Lung (tissue), 17 donors: ENCODE measurements at places on chromosomes 2 and 18.

DNA sequence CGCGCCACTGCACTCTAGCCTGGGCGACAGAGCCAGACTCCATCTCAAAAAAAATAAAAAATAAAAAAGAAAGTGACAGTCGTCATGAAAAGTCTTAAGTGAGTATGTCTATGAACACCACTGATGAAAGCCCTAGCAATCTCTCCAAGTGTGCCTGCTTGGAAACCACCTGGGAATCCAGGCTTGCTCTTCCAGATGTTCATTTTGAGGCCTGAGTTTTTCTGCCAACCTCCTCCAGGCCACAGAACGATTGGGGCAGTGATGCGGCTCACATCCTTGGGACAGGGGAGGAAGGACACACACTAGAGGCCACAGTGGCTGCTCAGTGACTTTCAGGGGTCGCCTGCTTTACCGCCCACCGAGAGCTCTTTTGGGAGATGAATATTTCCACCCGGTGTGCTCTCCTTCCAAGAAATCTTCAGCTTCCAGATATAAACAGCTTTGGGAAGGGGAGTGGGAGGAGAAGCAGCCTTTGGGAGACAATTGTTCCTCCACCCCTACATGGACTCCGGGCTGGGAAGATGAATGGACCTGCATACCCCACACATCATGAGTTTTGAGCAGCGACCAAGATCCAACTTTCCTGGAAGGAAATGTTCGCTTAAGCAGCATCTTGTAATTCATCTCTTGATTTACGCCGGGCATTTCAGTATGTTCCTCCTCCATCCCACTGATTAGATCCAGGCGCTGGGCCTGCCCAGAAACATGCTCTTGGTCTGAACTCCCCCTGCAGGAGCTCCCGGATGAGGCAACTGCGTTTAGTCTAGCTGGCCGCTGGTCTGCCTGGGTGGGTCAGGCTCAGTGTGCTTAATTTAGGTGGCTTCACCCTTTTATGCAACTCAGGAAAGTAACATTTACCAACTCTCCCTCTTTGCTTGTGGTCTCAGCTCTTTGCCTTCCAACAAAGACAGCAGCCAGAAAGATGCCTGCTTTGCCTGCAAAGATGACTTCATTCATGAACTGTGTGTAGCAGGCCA is 6.2 kb upstream of the ARMC9 start:
- DNase-seq = peak; percentile 86

DNA sequence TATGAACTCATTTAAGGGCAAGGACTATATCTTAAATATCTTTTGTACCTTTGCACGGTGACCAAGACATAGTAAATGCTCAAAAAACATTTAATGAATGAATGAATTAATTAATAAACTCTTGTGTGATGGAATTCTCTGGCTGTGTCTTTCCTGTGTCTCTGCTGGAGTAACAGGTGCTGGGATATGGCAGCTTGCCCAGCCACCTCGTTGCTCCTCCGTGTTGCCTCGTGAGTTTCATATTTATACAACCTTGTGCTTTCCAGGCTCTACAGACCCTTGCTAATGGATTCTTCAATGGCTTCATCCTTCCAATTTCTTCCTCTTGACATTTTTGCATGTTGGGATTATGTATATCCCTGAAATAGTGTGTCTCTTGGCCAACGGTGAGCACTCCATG is 30.4 kb downstream of the CTAGE1 start:
- no peak for DNase-seq

DNA sequence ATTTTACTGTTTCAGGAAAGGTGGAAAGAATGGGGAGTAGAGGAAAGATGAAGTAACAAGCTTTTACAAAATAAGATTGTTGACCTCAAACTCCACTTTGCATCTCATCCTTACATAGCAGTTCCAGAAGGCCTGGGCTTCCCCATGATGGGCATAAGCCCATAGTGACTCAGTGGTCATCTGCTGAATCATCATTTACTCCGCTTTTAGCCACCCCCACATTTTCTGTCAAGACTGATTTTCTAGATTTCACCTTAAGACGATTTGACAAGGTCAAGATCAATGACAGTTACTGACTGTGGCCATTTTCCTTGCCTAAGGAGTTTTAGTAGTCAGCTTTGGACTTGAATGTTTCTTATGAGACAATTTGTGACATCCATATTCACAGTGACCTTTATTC is 49.4 kb downstream of the PLEKHM3 start:
- DNase-seq = no peak

- no peak for DNase-seq
These were observed 57.2 kb downstream of the NGEF start for GRCh38 chr2:232955856-232956255.

DNA sequence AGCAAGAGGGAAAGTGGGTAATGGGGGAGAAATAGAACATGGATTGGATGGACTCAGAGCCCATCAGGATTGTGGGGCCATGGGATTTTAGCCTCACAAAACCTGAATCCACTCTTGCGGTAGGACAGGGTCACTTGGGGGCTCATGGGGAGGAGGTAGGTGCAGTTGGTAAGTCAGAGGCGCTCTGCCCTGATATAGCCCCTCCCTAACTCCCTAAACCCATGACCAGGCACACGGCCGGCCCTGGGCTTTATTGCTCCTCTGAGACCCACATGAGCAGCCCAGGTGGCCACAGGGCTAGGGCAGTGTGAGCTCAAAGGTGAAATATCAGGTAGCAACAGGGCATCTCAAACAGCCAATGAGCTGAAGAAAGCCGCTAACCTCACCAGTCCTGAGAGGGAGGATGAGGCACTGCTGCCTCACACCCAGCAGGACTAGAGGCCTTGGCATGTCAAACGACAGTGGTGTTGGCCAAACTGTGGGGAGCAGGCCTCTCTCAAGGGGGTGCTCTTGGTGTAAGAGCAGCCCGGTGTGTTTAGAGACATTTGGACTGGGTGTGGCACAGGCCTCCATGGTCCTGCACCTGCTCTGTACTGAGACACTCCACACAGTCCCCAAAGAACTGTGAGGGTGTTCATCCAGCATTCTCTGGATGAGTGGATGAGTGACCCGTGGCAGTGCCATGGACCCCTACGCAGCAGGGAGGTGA is 90.8 kb upstream of the HS6ST1 start:
- DNase-seq = no peak

DNA sequence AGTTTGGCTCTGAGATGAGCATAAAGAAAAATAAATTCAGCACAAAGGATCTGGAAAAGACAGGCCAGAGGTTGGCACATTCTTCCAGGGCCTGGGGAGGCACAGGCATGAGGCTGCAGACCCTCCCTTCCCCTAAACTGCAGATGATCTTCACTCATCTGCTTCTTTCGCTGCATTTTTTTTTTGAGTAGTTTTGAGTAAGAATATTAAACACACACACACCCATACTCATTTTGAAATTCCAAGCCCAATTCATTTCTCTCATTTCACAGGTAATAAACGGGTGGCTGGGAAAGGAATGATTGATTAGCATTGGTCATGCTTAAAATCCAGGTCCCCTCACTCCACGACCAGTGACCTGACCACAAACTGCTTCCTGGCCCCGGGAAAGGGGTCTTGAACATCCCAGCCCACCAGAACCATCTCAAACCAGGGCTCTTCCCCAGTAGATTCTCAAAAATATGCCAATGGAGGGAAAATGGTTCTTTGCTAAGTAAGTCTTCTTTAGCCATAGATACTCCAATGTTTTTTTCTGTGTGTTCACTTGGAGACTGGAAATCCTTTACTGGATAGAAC is 219.6 kb downstream of the ANAPC1 start:
- no peak for DNase-seq

- no peak for DNase-seq
These were observed 239.3 kb upstream of the MYT1L start for GRCh38 chr2:2570360-2570759.

DNA sequence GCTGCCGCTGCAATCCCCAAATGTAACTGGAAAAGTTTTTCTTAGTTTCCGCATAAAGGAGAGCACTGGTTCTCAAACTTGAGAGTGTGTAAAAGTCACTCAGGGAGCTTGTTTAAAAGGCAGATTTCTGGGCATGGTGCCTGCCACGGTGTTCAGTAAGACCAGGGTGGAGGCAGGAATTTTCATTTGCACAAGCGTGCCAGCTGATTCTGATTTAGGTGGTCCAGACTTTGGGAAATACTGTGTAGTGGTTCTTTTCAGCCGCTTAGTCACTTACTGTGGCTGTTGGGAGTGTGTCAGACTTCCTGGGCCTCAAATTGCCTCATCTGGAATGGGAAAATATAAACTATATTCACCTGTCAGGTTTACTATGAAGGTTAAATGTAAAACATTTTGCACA is 788 bp downstream of the ARMC9 start:
- DNase-seq = no peak

DNA sequence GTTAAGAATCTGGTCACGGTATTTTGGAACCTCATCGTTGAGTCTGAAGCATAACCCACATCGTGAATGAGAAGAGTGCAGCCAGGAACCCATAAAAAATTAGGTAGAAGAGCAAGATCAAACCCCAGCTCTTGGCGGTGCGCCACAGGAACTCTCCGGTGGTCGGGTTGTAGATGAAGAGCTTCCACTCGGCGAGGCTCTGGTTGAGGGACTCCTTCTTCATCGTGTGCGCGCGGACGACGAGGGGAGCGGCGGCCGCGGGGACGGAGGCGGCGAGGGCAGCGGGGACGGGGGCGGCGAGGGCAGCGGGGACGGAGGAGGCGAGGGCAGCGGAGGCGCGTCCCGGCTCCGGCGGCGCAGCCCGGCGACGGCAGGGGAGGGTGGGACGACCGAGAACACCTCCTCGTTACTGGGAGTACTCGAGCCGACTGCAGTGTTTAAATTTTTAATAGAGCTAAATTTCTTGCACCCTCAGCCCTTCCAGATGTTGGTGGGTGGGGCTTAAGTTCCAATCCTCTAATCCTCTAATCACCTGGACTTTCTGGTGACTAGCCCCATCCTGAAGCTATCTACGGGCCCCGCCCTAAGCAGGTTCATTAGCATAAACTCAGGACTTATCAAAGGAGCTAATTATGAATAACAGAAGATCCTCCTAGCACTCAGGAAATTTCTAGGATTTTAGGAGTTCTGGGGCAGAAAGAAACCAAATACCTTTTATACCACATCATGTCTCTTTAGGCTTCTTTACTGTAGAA is 20.4 kb upstream of the PAPOLG start:
- peak; percentile 2 for DNase-seq

DNA sequence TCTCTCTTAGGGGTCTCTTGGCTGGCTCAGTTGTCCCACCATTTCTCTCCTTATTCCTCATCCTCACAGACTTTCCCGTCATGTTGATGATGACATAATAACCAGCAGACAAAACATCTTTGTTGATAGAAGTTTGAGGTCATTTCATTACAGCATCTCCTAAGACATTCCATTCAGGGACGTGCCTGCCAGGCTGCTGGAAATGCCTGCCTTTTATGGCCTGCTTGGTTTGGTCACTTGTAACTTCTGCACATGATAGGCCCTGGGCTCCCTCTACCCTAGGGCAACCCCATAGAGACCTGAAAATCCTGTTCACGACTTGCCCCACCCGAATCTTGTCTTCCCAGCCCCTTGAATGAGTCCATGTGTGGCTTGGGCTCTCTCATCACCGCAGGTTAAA is 81.7 kb downstream of the SDC1 start:
- no peak for DNase-seq

DNA sequence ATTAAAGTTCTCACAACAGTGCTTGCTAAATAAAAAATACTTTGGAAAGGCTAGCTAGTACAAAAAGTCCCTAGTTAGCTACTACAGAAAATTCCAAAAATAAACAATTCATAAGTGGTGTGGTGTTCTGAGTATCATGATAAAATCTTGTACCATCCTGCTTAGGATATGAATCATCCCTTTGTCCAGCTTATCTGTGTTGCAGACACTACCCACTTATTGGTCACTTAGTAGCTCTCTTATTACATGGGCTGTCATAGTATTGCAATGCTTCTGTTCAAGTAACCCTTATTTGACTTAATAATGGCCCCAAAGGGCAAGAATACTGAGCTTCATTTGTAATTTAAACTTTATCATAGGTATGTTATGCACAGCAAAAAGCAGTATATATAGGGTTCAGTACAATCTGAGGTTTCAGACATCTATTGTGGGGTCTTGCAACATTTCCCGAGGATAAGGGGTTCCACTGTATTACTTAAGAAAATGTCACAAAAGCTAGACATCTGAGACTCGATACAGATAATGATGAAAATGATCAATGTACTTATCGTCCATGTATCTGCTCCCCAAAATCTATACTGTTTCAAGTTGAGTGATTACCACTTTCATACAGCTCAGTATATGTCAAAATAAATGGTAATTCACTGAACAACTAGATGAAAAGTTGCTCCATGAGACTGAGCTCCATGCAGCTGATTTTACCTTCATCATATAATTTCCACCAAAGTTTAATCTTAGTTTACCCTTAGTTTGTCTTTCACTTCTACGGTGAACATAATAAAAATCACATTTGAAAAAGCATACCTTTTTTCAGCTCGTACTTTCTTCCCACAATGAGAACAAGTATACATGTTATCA is 93.8 kb downstream of the C2orf74 start:
- no peak for DNase-seq

GRCh38 chr2:120495586-120495985 is 149.7 kb downstream of the INHBB start:
- DNase-seq = no peak

DNA sequence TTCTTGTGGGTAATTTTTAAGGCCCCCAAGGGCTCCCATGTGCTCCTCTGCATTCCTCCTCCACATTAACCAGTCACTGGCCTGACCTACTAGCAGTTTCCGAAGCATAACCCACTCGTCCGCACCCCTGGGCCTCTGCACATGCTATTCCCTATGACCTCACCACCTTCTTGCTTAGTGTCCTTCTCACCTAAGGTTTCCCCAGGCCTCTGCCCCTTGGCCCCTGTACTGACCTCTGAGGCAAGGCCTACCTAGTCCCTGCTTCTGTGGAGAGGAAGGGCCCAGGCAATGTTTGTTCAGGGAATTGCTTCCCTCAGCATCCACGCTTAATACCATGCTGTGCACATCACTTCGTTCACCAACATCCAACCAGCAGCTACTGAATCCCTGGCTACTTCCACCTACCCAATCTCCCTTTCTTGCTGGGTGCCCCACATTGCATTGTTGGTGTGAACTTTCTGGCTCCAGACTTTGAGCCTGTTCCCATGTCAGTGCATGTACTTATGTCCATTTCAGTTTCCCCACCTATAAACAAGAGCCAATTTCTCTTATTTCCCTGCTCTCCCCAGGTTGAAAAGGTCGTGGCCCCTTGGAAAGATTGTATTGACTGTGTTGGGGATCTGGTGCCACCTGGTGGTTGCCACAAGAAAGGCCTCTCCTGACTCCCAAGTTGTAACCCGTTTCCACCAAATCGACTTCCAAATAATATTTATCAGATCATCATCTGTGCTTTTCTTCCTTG is 19.2 kb upstream of the TMEM177 start:
- peak; percentile 52 for DNase-seq

- DNase-seq = peak; percentile 93
These were observed 188.6 kb upstream of the SH3BP4 start for GRCh38 chr2:234763002-234763873.

DNA sequence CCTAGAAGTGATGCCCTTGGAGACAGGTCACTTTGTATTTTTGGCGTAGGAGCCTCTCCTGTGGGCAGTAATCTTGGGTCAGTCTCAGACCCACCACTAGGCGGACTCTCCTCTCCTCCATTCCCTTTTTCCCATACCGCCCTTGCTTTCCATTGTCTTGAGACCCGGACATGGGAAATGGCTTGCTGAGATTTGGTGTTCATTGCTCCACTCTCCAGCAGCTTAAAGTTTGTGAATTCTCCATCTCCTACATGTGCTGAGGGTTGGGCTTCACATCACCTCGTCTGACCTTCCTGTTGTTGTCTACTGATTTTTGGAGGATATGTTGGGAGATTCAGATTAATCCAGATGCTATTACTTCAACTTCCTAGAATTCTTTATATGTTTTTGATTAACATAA is 159.2 kb upstream of the RAB12 start:
- no peak for DNase-seq

GRCh38 chr2:229779650-229780049 is 65.3 kb upstream of the DNER start:
- no peak for DNase-seq

- no peak for DNase-seq
These were observed 118.1 kb upstream of the MSH6 start for GRCh38 chr2:47664817-47665216.
